ENCODE measurements at places on chromosomes 1 and 21.

- DNase-seq = no peak
Measured at GRCh38 chr1:209629621-209630382, 22.4 kb downstream of the LAMB3 start.

- DNase-seq = no peak
Measured at GRCh38 chr1:81113688-81114087, 687.0 kb upstream of the ADGRL2 start.

GRCh38 chr1:24945354-24946326 is 15.6 kb upstream of the RUNX3 start:
- no peak for DNase-seq

DNA sequence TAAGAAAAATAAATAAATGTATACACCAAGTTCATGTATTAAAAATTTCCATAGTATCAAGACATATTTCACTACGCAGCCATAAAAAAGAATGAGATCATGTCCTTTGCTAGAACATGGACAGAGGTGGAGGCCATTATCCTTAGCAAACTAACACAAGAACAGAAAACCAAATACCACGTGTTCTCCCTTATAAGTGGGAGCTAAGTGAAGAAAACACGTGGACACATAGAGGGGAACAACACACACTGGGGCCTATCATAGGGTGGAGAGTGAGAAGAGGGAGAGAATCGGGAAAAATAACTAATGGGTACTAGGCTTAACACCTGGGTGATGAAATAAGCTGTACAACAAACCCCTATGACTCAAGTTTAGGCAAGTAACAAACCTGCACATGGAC is 552.4 kb upstream of the PBX1 start:
- no peak for DNase-seq

DNA sequence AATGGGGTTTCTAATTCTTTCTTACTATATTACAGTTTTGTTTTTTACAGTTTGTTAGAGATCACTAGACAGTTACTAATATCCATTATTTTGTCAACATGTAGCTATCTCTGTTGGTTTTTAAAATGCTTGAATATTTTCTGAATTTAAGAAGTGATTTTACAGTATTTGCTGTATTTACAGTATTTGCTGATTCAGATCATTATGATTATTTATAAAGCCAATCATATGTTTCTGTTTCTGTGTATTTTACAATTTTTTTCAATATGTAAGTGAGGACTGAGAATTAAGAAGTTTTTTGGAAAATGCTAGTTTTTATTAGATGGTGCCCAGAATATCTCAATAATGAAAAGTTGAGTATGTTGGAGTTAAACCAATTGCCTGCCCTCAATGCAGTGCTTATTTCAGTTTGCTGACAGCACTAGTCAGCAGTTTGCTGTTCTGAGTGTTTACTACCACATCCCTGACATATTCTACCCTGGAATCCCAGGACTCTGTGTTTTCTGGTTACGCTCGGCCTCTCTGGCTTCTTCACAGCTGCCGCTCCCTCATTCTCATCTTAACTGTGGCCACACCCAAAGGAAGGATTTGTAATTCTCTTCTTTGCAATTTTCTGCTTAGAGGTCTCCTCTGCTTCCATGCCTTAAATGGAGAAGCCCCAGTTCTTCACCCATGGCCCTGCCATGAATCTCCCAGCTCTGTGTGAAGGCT is 68.0 kb upstream of the BACH1 start:
- no peak for DNase-seq

- DNase-seq = no peak
Measured at GRCh38 chr1:163372576-163372975, 50.8 kb downstream of the NUF2 start.

- no peak for DNase-seq
Measured at GRCh38 chr1:187839873-187840272, 1011.1 kb downstream of the PLA2G4A start.

GRCh38 chr21:35603494-35603893 is 456.8 kb downstream of the SETD4 start:
- DNase-seq = peak; percentile 65

GRCh38 chr1:224615861-224616755 is at the start of gene CNIH3:
CNIH3 (plus strand) TSS chr1:224616317; CDS start chr1:224617175, 858 bp downstream.
- DNase-seq = no peak

DNA sequence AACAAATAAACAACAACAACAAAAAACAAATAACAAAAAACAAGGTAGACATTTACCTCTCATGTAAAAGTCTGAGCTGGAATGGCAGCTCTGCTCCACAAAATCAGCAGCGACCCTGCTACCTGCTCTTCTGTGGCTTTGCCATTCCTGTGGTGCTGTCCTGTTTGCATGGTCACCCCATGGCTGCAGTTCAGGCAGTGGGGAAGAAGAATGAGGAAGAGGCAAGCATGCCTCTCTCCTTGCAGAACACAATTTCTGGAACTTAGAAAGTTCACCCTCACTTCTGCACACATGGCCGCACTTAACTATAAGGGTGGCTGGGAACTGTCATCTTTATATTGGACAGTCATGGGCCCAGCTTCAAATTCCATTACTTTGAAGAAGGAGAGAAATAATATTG is 84.8 kb upstream of the GNG12 start:
- no peak for DNase-seq

GRCh38 chr1:91018006-91018405 is 3.8 kb downstream of the ZNF644 start:
- no peak for DNase-seq

GRCh38 chr1:101394041-101394440 is 157.2 kb downstream of the S1PR1 start:
- DNase-seq = no peak

GRCh38 chr1:2299131-2299627 is 71.1 kb downstream of the SKI start:
- no peak for DNase-seq

Data from NCI-H2081 treated with DMSO at 0.1 percent for 48 hours (cell line).